AG20443 (cell line): ENCODE measurements at places on chromosomes 2 and 18.
A peak's percentile ranks its signal among the peaks of the same experiment; 100 is the strongest.

GRCh38 chr18:8951491-8951890, 151.0 kb upstream of the NDUFV2 start:
- DNase-seq, result no peak

GRCh38 chr2:140808820-140809219, 1322.0 kb downstream of the LRP1B start:
- DNase-seq, result no peak

DNA sequence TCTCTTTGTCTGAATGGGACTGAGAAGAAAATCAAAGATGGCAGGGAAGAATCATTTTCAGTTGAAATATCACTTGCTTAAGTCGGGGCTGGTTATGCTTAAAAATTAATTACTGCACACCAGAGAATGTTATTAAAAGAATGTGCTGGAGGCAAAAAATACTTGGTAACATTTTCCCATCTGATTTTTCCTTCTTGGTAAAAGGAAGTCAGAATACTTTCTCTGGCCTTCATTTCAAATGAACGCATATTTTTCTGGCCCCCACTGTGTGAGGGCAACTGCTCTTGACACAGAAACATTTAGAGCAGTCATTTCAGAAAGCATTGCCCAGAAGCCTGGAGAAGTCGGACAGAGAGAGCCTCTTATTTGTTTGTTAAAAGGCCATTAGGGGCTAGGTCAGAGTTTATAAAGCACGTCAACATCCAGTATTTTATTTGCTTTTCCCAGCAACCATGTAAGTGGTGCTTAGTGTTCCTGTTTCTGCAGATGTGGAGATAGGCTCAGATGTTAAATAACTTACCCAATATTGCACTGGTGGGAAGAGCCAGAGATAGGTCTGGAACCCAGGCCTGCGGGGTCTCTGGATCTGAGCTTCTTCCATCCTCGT, 32.9 kb upstream of the LYPD6B start:
- DNase-seq, result peak; percentile 27

DNA sequence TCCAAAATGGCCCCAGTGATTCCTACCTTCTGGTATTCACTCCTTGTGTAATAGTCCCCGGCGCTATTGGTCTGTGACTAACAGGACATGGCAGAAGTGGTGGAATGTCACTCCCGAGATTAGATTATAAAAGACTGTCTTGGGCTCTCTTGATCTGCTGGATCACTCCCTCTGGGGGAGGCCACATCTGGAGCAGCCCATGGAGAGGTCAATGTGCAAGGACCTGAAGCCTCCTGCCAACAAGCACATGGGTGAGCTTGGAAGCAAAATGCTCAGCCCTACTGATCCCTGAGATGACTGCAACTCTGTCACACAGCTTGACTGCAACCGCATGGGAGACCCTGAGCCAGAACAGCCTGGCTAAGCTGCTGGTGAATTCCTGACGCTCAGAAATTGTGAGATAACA, 94.3 kb upstream of the GLI2 start:
- DNase-seq, result peak; percentile 57

DNA sequence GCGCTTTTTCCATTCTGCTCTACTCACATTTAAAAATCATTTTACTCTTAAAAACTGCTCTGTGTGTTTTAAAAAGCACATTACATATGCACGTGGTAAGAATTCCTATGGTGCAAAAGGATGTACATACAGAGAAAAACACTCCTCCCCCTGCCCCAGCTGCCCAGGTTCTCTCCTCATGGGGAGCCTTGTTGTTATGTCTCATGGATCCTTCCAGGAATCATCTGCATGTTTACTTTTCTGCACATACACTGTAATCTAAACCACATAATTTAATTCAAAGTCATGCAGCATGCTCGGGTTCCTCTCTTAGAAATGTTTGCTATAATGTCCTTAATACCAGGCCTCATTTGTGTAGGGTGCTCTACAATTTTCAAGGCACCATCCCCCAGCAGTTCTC, 243.3 kb downstream of the LOXHD1 start:
- no peak for DNase-seq

- DNase-seq, result peak; percentile 66
These were observed 3.2 kb downstream of the ID2 start for GRCh38 chr2:8684878-8685696.

- DNase-seq, result peak; percentile 56
These were observed 141.6 kb upstream of the CYP26B1 start for GRCh38 chr2:72289283-72289682.

- DNase-seq, result no peak
These were observed 220.1 kb downstream of the PRKCE start for GRCh38 chr2:45871541-45871940.

GRCh38 chr2:135590619-135591260, 59.5 kb downstream of the R3HDM1 start:
- DNase-seq, result no peak

DNA sequence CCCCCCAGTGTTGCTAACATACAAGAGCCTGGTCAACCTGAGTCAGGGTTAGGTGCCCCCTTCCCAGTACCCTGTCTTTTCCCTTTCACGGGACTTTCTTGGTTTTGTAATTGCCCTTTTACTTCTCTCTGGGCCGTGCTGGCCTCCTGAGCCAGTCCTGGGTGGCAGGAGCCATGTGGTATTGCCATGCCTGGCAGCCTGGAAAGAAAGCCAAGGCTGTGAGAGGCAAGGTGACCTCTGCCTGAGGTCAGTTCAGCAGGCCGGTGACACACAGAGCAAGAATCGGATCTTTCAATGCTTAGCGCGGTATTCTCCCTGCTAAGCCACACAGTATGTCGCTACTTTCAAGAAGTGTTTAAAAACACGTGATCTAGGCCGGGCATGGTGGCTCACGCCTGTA, 52.3 kb downstream of the C18orf63 start:
- no peak for DNase-seq

- DNase-seq, result no peak
These were observed 20.3 kb downstream of the KCNK3 start for GRCh38 chr2:26712486-26713465.

DNA sequence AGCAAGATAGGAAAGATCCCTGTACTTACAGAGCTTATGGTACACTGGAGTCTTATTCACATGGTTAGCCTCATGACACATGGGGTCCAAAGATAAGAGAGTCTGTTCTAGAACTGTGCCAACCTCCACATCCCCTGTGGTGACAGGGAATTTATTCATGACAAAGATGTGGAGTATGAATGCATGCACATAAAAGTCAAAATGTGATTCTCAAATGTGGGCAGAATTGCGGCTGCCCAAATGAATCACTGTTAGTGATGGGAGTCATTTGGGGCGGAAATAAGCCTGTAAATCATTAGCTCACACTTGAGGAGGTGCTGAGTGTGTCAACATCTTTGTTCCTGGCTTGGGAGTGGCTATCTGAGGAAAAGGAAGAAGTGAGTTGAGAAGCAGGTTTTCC, 560.6 kb downstream of the SLC4A3 start:
- peak; percentile 59 for DNase-seq

DNA sequence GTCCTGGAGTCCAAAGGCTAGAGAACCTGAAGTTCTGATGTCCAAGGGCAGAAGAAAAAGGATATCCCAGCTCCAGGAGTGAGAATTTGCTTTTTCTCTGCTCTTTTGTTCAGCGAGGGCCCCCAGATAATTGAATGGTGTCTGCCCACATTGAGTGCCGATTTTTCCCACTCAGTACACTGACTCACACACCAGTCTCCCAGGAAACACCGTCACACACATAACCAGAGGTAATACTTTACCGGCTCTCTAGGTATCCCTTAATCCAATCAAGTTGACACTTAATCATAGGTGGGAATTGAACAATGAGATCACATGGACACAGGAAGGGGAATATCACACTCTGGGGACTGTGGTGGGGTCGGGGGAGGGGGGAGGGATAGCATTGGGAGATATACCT, 161.5 kb downstream of the WDR7 start:
- DNase-seq, result no peak

- peak; percentile 91 for DNase-seq
These were observed 902 bp upstream of the SMAD7 start for GRCh38 chr18:48951448-48952286.

DNA sequence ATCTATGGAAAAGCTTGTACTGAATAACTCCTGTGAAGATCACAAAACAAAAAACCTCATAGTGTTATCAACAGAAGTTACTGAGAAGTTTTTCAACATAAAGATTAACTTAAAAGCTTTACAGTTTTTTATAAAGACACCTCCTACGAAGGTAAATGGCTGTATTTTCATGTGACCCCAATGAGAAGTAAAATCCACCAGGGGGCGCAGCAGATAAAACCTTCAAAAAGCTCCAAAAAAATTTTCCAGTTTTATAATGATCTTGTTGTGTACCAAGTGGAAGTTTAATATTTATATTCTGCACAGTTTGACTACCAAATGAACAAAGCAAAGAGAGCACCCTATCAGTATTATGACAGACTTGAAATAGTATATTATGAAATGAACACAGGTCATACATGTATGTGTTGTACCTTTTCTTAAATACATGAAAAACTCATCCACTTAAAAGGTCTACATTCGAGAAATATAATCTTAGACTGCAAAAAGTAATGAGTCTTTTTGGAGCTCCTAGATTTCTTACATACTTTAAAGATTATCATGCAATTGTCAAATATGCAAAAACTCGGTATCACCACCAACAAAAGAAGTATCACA, 38.5 kb downstream of the PNO1 start:
- DNase-seq, result no peak

GRCh38 chr2:238108423-238109183, 8.5 kb downstream of the ESPNL start:
- DNase-seq, result no peak
